Fibroblast of pulmonary artery (primary cell): ENCODE measurements at places on chromosomes 1 and 21.

- no peak for DNase-seq
Measured at GRCh38 chr1:61852670-61853015, 110.4 kb downstream of the PATJ start.

DNA sequence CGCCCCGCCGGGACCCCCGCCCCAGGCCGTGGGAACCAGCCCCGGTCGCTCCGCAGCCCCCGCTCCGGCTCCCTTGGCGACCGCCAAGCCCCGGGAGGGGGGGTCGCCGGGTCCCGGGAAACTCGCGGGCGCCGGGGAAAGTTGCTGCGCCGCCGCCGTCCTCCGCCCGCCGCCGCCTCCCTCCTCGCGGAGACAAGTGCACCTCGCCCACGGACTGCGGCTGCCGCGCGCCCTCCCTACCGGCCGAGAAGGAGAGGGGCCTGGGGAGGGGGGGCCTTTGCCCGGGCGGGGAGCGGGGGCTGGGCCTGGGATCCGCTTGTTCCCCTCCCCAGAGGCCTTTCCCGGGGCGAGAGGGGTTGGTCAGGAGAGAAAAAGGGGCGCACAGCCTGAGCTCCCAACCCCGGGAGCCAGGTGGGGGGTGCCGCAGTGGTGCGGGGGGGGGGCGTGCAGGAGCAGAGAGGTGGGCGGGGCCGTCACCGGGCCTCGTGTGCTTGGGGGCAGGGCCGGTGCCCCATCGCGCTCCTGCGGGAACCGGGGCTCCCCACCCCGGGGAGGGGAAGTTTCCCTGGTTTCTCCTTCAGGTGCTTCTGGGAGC, 592 bp downstream of the AGRN start:
- no peak for DNase-seq

- DNase-seq, result no peak
Measured at GRCh38 chr1:222893255-222893654, 78.4 kb downstream of the DISP1 start.

- no peak for DNase-seq
Measured at GRCh38 chr1:204714861-204715511, 29.4 kb upstream of the LRRN2 start.

DNA sequence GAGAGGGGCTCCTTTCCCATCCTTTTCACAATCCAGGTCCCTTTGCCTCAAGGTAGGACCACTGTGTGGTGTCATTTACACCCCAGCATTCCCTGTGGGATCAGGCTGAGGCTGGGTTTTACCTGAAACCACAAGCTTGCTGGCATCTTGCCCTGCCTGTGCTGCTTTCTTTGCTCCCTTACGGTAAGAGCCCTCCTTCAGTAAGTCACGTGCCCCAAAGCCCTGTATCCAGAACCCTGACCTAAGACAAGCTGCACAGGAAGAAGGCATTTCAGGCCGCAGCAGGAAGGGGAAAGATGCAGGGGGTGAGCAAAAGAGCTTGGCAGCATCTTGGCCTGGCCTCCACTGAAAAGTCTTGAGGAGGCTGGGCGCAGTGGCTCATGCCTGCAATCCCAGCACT, 58.4 kb downstream of the KLHDC7A start:
- DNase-seq, result no peak

DNA sequence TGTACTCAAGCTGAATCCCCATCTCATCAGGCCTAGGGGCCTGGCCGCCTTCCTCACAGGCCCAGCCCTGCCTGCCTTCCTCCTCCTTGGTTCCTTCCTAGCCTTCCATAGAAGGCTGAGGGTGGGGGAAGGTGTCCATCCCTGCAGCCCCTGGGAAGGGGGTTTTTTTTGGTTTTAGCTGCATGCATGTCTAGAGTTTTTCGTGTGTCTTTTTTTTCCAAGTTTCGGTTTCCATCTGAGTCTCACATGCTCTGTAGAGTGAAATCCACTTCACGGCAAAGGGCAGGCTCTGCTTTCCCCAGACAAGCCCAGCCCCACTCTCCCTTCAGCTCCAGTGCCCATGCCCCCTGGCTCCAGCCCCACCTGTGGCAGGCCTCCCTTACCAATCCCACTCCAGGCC, 32.1 kb downstream of the GRHL3 start:
- DNase-seq, result no peak

DNA sequence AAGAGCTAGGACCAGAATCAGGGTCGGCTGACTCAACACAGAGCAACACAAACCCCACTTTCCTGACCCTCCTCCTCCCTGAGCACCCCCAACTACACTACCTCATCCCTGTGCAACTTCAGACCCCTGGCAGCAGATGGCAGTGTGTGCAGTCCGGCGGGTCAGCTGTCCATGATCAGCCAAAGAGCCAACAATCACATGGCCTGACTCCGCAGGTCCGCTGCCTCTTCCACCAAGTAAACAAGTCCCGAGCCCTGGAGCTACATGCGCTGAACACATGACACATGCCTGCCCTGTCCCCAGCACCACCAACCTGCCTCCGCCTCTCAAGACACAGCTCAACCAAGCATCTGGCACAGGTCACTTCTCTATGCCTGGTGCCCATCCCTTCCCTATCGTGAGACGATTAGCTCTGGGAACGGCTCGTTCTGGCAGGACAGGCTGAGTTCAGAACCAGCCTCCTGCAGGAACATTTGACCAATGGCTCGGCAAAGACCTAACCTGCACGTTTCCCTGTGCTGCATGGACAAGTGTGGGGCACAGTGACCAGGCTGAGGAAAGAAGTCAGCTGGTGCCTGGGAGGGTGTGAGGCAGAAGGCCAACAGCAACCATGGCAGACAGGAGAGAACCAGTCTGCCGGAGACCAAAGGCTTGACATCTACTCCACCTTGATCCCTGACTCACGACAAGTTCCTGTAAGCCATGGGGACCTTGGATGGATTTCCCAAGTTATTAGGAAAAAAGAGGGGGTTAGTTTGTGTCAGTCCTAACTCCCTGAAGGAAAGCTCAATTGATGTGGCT, 60.3 kb downstream of the CD46 start:
- DNase-seq, result no peak

- no peak for DNase-seq
Measured at GRCh38 chr1:55717111-55717510, 501.9 kb upstream of the USP24 start.

DNA sequence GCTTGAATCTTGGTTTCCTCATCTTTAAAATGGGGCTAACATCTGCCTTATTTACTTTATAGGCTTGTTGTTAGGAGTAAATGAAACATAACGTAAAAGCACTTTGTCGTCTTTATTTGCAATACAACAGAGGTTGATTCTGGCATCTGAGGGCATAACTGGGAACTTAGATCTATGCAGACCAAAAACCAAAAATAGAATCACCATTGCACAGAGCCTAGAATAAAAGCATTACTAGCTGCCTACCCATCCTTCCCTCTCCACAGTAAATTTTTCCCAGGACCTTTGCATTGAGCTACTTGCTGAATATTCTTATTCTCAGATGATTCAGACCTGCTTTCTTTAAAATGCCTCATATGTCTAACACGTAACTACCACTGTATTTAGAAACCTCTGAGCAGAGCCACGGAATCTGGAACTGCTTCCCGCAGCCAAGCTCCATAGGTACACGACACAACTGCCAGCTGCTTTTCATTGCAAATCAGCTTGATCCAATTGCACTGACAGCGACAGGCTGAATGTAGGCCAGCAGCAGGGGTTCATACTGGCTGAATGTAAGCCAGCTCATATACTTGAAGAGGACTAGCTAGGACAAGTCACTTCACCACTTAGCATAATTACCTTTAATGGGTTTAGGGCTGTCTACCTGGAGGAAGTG, 33.2 kb upstream of the SERBP1 start:
- no peak for DNase-seq

DNA sequence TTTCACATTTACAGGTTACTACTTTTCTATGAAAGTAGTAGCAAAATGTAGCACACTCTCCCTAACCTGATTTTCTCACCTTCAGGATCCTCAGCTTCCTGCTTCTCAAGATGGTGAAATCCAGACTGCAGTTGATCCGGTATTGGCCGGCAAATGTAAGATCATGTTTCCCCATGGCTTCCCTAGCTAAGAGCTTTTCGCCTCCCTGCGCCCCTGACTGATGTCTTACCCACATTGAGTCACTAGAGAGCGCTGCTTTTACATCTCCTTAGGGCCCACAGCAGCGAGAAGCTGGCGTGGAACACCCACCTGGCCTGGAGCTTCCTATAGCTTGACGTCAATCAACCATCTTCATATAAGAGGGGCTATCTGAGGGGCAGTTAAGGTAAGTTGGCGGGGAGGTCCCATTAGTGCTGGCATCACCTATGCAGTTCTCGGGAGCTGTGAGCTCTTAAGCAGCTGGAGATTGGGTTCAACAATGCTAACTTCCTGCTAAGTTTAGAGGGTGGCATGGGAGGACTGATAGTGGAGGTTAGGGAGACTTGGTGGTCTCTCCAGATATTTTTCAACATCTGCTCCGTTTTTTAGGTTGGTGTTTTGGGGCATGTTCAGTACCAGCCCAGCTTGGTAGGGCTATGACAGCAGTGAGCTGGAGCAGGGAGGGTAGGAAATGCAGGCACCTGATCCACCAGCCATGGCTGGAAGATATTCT, 5.5 kb downstream of the PTPN7 start:
- peak; percentile 76 for DNase-seq

DNA sequence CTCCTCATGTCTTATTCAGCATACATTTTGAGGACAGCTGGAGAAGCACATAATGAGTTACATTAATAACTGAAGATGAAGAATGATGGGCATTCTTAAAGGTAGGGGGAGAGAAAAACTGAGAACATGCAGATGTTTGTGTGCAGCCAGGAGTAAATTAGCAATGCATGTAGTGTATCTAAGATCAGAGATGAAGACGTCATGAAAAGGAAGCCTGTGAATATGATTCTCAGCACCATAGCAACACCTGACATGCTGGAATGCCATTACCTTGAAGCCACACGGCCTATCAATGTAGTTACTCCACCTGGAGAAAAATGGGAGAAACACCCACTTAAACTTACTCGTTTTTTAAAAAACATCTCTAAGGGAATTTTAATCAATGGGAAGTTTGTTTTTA, 607.1 kb downstream of the PTPRC start:
- DNase-seq, result no peak

DNA sequence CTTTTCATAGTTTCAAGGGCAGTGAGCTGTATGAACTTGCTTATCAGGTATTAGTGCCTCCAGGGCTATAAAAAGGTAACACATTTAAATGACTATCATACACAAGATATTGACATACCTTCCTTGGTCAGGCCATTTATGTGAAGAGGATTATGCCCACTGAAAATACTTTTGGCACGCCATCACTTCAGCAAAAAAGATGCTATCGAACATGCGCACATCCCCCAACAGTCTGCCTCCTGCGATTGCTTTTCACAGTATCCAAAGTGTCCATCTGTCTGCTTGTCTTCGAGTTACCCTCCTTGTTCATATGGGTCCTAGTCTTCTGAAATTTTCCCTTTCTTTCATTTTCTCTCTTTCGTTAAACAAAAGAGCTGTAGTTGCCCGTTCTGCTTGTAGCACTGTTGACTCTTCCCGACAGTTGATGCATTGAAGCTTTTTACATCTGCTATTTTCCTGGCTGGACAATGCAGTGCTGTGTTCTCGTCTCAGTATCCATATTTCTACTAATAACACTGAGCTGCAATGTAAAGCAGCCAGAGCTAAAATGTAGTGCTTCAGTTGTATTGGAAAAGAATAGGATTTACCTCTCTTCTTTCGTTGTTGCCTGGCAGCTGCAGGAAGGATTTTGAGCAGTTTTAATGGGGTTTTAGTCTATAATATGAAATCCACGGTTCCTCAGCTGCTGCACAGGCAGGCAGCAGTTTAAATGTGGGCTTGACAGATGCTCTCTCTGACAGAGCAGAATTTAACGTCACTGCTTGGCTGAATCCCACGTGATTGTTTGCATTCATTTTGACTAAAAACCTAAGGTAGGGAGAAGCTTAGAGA, at the start of gene B3GALT2:
Gene B3GALT2, minus strand, starts transcription at position 713 of the 831 bp plus-strand sequence. CDS start 5,051 bp downstream, outside the sequence.
- peak; percentile 64 for DNase-seq

- DNase-seq, result no peak
Measured at GRCh38 chr1:169345511-169345910, 22.1 kb downstream of the NME7 start.

GRCh38 chr1:89877756-89878155, 56.9 kb downstream of the LRRC8D start:
- DNase-seq, result no peak

DNA sequence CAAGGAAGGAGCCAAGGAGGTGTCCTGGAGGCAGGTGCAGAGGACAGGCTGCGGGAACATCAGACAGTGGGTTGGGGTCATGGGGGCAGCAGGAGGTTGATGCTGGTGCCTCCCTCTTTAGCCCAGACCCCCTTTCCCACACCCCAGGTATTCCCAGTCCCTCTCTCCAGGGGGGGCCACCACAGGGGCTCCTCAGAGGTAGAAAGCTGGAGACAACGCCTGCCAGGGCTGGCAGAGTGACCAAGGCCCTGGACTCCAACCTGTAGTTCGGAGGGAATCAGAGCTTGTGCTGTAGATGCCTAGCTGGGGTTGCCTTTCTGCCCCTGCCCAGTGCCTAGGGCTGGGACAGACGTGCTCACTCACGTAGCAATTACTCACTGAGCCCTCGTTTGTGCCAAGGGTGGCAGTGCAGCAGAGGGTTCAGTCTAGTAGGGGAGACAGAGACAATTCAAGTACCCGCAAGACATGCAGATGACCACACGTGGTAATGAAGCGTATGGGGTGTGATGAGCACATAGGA, 148.2 kb downstream of the PTPRU start:
- no peak for DNase-seq

- no peak for DNase-seq
Measured at GRCh38 chr1:225654688-225655508, 2.0 kb upstream of the ENAH start.

DNA sequence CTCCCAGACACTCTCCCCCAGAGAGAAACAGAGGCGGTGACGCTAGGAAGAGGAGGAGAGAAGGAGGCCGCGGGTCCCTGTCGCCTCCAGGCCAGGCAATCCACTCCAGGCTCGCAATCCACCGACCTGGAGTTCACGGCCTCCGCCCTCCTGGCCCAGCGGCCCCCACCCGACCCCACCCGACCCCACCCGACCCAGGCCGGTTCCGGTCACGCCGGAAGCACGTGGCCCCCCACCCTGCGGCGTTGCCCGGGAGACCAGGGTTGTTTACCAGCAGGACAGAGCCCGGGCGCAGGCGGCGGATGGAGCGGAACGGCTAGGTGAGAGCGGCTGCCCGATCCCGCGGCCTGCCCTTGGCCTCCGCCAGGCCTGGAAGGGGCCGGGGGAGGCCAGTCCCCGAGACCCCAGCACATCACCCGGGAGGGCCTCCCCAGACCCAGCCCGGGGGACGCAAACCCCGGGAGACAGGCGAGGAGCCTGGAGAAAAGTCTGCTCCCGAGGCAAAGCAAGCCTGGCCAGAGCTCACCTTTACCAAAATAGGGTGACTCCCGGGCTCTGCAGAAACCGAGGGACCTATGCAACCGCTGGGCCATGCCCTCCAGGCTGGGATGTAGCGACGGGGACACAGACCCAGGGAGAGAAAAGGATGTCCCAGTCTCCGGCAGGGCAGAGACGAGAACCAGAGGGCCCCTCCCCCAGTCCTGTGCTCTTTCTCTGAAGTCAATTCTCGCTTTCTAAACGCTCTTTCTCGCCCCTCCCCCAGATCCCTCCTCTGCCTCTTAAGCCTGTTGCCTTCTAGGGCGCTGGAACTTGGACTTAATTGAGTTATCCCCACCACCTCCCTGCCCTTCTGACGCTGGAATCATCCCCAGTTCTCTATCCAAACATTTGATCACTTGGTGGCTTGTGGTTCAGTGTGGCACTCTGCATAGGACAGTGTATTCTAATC, at the start of the genes PLA2G2C and UBXN10:
Gene PLA2G2C, minus strand, starts transcription at position 685 of the 949 bp plus-strand sequence. CDS start 9,155 bp downstream, outside the sequence.
Gene UBXN10, plus strand, starts transcription at position 263 of the 949 bp plus-strand sequence. CDS start 4,466 bp downstream, outside the sequence.
- DNase-seq, result no peak
